Calu3 (cell line): ENCODE measurements at places on chromosomes 16 and 17. TPM values are rescaled to one million over a fixed set of nuclear protein-coding genes. Genes with fewer than 3 reads are reported as not detected.

DNA sequence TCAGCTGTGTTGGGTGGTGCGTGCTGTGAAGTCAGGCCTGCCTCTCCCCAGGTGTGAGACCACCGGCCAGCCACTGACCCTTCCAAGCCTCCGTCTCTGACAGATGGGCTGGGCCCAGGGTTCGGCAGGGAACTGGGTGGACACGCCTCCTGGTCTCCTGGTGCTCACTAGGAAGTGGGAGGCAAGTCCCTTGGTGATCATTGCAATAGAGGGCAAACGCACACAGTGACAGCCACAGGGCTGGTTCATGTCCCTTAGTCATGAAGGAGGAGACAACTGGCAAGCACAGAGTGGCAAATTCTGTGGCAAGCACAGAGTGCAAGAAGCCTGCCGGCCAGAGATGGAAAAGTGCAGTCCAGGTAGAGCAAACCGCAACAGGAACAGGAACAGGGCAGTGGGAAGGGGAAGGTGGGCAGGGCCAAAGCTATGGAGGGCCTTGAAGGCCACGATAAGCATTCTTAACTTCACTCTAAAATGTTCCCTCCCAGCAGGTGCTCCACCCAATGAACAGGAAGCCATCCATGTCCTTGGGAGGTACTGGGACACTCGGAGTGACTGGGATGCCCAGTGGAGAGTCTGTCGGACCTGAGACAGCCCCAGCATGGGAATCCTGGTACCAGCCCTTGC is 21.9 kb downstream of the USP7 start:
- no peak for DNase-seq

- no peak for DNase-seq
Observed at GRCh38 chr16:77499373-77500285, 64.8 kb upstream of the ADAMTS18 start.

- no peak for DNase-seq
Observed at GRCh38 chr16:21103941-21104860, 46.4 kb downstream of the DNAH3 start.

HS3ST3A1 gene
- 0.61 TPM in 1 of 2 replicates, not detected in the other for total RNA-seq

DNA sequence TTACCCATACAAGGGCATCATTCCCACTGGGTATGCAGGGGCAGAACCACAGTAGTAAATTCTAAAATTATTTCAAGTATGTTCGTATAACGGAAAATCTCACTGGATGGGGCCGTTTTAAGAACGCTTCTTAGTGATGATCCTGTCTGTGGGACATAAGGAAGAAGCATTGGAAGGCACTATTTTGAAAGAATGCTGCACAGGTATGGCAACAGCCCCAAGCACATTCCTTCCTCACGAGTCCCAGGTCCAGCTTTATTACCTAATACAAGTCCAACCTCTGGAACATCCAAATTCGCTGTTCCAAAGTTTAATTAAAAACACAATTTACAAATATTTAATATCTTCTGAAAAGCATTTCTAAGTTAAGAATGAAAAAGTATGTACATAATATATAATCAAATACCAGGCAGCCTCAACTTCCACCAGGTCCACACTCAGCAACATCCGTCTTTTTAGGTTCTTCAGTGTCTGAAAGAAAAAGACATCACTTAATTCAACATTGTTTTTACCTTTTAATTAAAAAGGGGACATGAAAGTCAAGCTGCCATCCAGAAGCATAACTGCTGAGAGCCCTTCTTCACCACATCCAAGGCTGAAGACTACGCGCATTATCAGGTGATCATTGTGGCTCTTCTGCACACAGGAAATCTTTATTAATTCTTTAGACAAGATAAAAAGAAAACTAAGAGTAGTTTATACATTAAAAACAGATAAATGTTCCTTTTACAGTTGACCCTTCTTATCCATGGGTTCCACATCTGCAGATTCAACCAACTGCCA is 49.8 kb downstream of the BRD7 start:
- no peak for DNase-seq

- peak; percentile 91 for DNase-seq
Observed at GRCh38 chr17:43338886-43339516, 59.8 kb upstream of the ARL4D start.
